Cardiac atrium fibroblast (primary cell): ENCODE measurements at places on chromosomes 6 and 20. TPM values are rescaled to one million over a fixed set of nuclear protein-coding genes. Genes with fewer than 3 reads are reported as not detected.

Gene SLCO4A1
- 0.32 and 0.54 TPM in 2 replicates for total RNA-seq

Gene SLC4A11
- total RNA-seq: 0.72 and 0.81 TPM in 2 replicates

Gene EYA2
- 3.6 and 4.2 TPM in 2 replicates for total RNA-seq

Gene KIAA1586
- total RNA-seq: 5.1 and 6.0 TPM in 2 replicates

Gene FAM162B
- 2.3 and 5.4 TPM in 2 replicates for total RNA-seq

Gene PRICKLE4
- total RNA-seq: not detected in 2 replicates

Gene FAXC
- total RNA-seq: 1.5 TPM in 1 of 2 replicates, not detected in the other

Gene CALHM4
- total RNA-seq: not detected in 2 replicates

Gene BPIFB2
- total RNA-seq: not detected in 2 replicates

Gene BPIFB4
- not detected in 2 replicates for total RNA-seq

Gene GNMT
- not detected in 2 replicates for total RNA-seq

Gene HLA-DQA1
- not detected in 2 replicates for total RNA-seq

Gene TBXT
- total RNA-seq: not detected in 2 replicates

Gene CAGE1
- total RNA-seq: not detected in 2 replicates

Gene MDFI
- 9.6 and 13.7 TPM in 2 replicates for total RNA-seq

Gene SPAG4
- total RNA-seq: 32.9 and 44.2 TPM in 2 replicates

Gene PRL
- total RNA-seq: not detected in 2 replicates

Gene SMLR1
- not detected in 2 replicates for total RNA-seq

Gene ENPP1
- total RNA-seq: 0.81 and 1.6 TPM in 2 replicates

Gene DEF6
- 1.1 TPM in 1 of 2 replicates, not detected in the other for total RNA-seq

Gene SCGN
- not detected in 2 replicates for total RNA-seq

Gene TFAP2A
- total RNA-seq: 1.3 and 4.5 TPM in 2 replicates

Gene FAM209B
- not detected in 2 replicates for total RNA-seq

Gene OPRL1
- total RNA-seq: 0.65 TPM in 1 of 2 replicates, not detected in the other

Gene RNF39
- total RNA-seq: not detected in 2 replicates

Gene MBOAT1
- total RNA-seq: 0.36 and 0.49 TPM in 2 replicates

Gene GPX5
- not detected in 2 replicates for total RNA-seq

Gene KIAA1755
- under 0.01 and 0.32 TPM in 2 replicates for total RNA-seq

Gene GJA1
- total RNA-seq: 96.2 and 113 TPM in 2 replicates

Gene ZBTB12
- total RNA-seq: 1.8 and 2.1 TPM in 2 replicates

Gene IL20RA
- not detected in 2 replicates for total RNA-seq

Gene PNPLA1
- total RNA-seq: 0.49 TPM in 1 of 2 replicates, not detected in the other

Gene HAO1
- total RNA-seq: not detected in 2 replicates

Gene PTGIS
- 18.8 and 20.7 TPM in 2 replicates for total RNA-seq

Gene KHDC1L
- not detected in 2 replicates for total RNA-seq

Gene PCSK2
- not detected in 2 replicates for total RNA-seq

Gene FRK
- total RNA-seq: 1.3 and 2.9 TPM in 2 replicates

Gene SDCBP2
- total RNA-seq: 2.2 and 4.1 TPM in 2 replicates

Gene SLC22A23
- total RNA-seq: 13.9 and 17.2 TPM in 2 replicates

Gene ZBTB46
- 3.4 and 3.9 TPM in 2 replicates for total RNA-seq

Gene SGK2
- not detected in 2 replicates for total RNA-seq

Gene MTFR2
- total RNA-seq: 0.90 and 0.97 TPM in 2 replicates

Gene PRDM13
- total RNA-seq: not detected in 2 replicates

Gene NUP43
- total RNA-seq: 12.0 and 52.5 TPM in 2 replicates

Gene CNKSR3
- total RNA-seq: 4.7 and 6.2 TPM in 2 replicates

Gene DNMT3B
- 0.65 and 2.5 TPM in 2 replicates for total RNA-seq

Gene RREB1
- 10.5 and 11.7 TPM in 2 replicates for total RNA-seq

Gene RIPOR2
- total RNA-seq: 6.0 and 9.2 TPM in 2 replicates

Gene OR10C1
- total RNA-seq: not detected in 2 replicates

Gene HTR1E
- total RNA-seq: not detected in 2 replicates

Gene PPP1R3G
- 0.81 and 1.3 TPM in 2 replicates for total RNA-seq

Gene XKR7
- not detected in 2 replicates for total RNA-seq

Gene SLC22A2
- not detected in 2 replicates for total RNA-seq

Gene MEI4
- not detected in 2 replicates for total RNA-seq

Gene SIRPD
- total RNA-seq: not detected in 2 replicates

Gene KIF25
- not detected in 2 replicates for total RNA-seq
